Lower lobe of right lung (tissue), 2 donors: ENCODE measurements at places on chromosomes 4 and X. TPM values are rescaled to one million over a fixed set of nuclear protein-coding genes. Genes with fewer than 3 reads are reported as not detected.

GRCh38 chrX:65528705-65529340, 5.8 kb downstream of the LAS1L start:
- DNase-seq = no peak

DNA sequence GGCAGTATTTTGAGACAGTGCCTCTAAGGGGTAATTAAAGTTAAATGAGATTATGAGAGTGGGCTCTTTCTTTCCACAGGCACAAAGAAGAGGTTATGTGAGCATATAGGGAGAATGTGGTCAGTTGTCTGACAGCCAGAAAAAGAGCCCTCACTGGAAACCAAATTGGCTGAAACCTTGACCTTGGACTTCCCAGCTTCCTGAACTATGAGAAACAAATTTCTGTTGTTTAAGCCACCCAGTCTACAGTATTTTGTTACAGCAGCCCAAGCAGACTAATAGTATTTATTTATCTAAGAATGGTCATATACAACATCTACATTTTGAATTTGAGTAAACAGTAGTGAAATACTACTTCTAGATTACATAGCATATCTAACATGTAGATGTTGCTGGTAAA, 473.8 kb downstream of the IL15 start:
- no peak for DNase-seq

DNA sequence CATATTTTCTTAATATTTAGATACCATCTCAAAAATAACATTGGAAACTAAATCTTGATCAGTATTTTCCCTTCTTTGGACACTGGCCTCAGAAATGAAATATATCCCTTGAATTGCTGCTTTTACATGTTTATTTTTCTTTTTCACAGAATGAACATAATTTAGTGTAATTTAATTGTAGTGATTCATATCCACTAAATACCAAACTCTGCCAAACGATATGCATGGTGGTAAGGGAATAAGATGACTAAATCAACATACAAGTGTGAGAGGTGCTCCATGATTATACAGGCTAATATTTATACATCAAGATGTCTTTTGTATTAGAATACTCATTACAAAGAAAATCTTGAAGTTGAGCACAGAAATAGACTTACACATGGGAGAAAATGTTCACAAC, 216.8 kb upstream of the PACRGL start:
- no peak for DNase-seq

- no peak for DNase-seq
Measured at GRCh38 chr4:58658701-58659100, 1548.5 kb upstream of the IGFBP7 start.

Gene KIT
- 28.5 TPM for total RNA-seq

Gene SPANXN5
- not detected for total RNA-seq

Gene FNIP2
- total RNA-seq = 90.7 TPM

Gene OTC
- 0.71 TPM for total RNA-seq

Gene GUCY1B1
- 18.1 TPM for total RNA-seq

Gene HTN3
- total RNA-seq = not detected

Gene SSX4B
- not detected for total RNA-seq

Gene EXOC1
- total RNA-seq = 35.9 TPM

Gene CENPVL2
- not detected for total RNA-seq
